Fibroblast of skin of right biceps (primary cell): ENCODE measurements at places on chromosomes 7 and 10.

GRCh38 chr10:42976351-42977031, 100.4 kb upstream of the RET start:
- no peak for DNase-seq

- DNase-seq, result peak; percentile 93
Observed at GRCh38 chr7:90594751-90595317, 1.3 kb upstream of the CDK14 start.

DNA sequence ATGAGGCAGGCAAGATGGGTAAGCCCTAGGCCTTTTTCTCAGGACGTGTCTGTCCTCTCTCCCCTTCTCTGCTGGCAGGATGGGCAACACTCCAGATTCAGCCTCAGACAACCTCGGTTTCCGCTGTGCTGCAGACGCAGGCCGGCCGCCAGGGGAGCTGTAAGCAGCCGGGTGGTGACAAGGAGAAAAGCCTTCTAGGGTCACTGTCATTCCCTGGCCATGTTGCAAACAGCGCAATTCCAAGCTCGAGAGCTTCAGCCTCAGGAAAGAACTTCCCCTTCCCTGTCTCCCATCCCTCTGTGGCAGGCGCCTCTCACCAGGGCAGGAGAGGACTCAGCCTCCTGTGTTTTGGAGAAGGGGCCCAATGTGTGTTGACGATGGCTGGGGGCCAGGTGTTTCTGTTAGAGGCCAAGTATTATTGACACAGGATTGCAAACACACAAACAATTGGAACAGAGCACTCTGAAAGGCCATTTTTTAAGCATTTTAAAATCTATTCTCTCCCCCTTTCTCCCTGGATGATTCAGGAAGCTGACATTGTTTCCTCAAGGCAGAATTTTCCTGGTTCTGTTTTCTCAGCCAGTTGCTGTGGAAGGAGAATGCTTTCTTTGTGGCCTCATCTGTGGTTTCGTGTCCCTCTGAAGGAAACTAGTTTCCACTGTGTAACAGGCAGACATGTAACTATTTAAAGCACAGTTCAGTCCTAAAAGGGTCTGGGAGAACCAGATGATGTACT, 13.1 kb downstream of the PHKG1 start:
- peak; percentile 31 for DNase-seq

- no peak for DNase-seq
Observed at GRCh38 chr10:100942229-100942628, 27.1 kb upstream of the SEMA4G start.

DNA sequence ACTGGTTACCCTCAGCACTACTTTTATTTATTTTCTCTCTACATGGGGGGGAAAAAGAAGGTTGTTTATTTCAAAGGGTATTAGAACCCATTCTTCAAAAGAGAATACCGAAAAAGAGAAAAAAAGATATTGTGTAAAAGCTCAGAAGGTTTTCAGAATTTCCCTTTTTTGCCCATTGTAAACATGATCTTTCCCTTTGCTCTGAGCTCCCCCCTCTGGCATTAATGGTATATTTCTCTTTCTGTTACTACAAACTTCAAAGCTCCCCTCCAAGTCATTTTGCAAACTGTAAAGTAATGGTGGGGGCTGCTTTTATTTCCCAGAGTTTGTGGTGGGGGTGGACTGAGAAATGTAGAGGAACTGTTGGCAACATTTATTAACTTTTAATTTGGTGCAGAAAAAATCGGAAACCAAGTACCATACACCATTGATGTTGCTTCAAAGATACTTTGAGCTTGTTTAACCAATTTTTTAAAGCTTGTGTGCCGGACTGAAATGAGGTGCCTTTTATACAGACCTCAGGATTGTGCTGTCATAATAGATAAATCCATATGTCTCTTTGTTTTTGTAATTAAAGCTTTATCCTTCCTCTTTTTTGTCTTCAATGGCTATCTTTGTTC, 181.5 kb downstream of the EXOC4 start:
- peak; percentile 49 for DNase-seq
